ENCODE measurements at places on chromosomes 1 and 21.
A peak's percentile ranks its signal among the peaks of the same experiment; 100 is the strongest.

DNA sequence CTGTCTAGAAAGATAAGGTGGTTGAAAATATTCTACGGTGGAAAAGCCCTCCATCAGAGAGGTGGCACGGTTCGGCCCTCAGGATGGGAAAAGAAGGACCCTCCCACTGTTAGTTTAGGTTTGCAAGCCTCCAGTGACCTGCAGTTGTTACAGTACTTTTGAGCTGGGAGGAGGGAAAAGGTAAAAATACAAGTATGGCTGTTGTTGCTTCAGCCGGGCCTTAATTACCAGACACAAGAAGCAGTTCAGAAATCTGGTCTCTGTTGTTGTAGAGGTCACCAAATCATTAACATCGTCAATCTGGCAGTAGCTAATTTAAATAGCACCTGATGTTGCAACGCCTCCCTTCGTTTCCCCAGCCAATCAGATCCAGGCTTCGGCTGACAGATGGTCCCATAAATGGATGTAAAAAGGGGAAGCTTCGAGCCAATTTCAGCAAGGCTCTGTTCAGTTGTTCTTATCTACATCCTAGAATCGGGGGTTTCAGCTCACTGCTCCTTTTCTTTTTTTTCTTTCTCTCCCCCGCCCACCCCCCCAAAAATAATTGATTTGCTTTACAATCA lies at the start of gene ELAVL4:
TSS of gene ELAVL4 (plus strand) at position 424 of the 563 bp plus-strand sequence. CDS start 270 bp downstream, outside the sequence.
- no peak for DNase-seq

GRCh38 chr1:182781841-182782586 lies 7.6 kb upstream of the NPL start:
- peak; percentile 48 for DNase-seq

- peak; percentile 60 for DNase-seq
Observed at GRCh38 chr1:56456435-56457101, 122.8 kb downstream of the PLPP3 start.

DNA sequence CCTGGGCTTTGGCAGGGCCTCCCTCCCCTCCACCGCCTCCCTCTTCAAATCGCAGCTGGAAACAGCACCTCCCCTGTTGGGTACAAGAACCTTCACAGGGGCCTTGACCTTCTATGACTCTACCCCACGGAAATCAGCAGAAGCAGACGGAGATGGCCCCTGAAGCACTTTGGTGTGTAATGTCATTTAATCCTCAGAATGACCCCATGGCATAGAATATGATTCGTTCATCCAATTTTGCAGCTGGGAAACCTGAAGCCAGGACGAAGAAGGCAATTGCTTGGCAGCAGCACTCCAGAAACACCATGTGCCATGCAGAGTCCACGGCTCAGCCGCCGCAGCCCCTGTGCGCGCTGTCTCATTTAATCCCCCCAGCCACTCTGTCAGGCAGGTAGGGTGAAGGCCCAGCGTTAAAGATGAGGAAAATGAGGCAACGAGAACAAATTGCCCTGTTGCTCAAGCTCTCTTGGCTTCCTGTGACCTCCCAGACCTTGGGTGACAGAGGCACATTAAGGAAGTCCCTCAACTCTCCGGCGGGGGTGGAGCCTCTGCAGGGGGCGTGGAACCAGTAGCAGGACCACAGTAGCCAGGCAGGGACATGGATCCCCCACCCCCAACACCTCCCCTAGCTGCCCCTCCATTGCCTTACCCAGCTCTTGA lies 25.8 kb upstream of the LAPTM5 start:
- no peak for DNase-seq

DNA sequence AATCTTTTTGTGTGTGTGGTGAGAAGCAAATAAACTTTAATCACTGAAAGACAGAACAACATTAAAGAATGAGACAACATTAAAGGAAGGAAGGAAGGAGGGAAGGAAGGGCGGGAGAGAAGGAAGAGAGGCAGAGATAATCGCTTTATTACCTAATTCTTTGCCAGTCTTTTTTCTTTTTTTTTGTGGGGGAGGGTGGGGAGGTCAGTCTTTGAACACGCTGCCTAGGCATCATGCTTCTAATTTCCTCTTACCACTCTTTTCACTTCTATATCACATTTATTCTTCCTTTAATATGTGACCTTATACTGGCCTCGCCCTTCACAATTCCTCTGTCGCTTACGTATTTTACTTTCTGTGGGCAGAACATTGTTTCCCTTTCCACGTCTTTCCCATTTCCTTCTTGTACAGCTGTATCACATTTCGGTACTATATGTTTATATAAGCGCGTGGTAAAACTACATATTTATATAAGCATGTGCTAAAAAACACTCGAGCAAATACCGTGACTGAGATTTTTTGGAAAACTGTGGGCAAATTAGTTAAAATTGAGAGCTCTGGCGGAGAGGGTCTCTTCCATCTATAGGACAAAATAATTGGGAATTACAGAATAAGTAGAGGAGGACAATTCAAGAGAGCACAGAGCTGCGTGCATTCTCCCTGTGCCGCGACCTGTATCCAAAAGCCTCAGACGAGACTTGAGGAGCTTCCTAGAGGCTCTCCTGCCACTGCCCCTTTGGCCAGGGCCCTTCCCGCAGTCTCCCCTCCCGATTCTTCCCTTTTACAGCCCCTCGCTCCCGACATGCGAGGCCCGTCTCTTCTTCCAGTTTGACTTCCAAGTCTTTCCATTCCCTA lies 823 bp upstream of the PRKAA2 start:
- DNase-seq, result no peak

- no peak for DNase-seq
Observed at GRCh38 chr1:183226963-183227362, 40.9 kb downstream of the LAMC2 start.

- no peak for DNase-seq
Observed at GRCh38 chr1:15277933-15278332, 30.9 kb downstream of the FHAD1 start.

DNA sequence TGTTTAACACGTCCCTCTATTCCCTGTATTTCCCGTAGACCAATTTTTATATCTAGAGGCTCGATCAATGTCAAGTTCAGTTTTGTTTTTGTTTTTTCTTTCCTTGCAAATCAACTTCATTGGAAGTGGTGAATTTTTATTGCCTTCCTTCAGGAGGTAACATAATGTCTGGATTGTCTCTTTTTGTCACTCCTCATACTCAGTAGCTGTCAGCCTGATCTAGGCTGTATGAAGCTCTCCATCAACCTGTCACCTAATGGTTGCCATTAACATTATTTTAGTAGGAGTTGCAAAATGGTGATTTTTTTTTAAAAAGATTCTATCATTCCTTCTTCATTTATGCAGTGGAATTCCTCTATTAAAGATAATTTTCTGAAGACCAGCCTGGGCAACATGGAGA lies 49.7 kb upstream of the KIF26B start:
- DNase-seq, result no peak

DNA sequence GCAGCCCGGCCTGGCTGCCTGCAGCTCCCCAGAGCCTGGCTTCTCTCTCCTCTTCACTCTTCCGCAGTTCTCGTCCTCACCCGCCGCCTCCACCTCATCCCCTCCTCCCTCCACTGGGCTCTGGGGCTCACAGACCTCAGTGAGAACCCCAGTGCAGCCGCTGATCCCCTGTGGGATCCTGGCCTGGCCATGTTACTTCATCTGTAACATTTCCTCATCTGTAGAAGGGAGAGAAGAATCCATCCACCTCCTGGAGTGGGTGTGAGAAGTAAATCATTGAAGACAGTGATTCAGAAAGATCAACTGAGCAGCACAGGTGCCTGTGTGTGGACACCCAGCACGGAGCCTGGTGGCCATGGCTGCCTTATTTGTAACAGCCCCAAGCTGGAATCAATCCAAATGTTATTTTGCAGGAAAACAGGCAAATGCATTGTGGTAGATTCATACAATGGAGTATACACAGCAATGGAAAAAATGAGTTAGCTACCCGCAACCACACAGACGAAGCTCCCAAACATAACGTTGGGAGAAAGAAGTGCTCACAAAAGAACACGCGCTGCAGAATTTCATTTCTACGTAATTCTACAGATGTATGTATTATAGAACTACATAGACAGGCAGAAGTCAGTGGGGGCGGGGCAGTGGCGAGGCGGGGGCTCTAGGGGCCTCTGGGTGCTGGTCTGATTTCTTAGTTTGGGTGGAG lies 8.7 kb downstream of the LAPTM5 start:
- DNase-seq, result no peak

- no peak for DNase-seq
Observed at GRCh38 chr1:69794831-69795230, 227.1 kb downstream of the LRRC7 start.

GRCh38 chr1:109762039-109762585 lies 1.6 kb downstream of the EPS8L3 start:
- DNase-seq, result no peak

DNA sequence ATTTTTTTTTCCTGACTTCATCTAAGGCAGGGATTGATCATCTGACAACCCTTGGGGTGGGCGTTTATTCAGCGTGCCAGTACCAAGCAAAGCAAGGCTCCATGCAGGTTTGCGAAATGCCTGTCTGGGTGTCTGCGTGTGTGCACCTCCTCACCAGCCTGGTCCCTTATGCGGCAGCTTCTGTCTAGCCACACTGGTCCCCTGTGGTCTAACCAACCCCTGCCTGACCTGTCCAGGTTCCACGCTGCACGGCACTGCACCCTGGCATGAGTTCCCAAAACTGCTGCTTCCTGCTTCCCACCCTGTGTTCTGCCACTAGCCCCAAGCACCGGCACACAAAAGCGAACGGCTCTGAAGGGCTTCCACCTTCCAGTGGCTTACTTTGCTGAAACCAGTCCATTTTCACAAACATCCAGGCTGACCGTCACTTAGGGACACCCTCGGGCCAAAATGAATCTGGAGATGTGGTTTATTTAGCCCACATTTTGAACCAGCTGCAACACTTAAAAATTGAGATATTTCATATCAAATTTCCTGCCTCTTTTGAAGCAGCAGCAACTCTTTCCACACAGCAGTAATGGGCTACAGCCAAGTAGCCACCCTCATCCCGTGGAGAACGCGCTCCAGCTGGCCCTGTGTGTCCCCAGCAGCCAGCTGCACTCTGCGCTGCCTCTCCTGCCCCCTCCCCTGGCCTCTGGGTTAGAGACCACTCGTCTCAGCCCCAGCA lies 55.7 kb downstream of the HLCS start:
- DNase-seq, result no peak

DNA sequence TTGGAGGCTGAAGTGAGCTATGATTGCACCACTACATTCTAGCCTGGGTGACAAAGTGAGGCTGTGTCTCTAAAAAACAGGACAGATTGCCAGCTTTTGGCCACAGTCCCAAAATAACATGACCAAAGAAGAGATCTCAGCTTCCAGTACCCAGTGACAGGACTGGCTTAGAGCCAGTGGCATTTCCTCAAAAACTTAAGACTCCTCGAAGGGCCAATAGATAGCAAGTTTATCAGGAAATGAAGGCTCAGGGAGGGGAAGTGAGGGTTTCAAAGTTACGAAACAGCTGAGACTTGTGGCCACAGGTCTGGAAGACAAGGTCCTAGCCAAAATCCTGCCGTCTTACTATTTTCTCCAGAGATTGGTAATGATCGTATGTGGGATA lies 6.3 kb upstream of the TMEM39B start:
- peak; percentile 48 for DNase-seq

DNA sequence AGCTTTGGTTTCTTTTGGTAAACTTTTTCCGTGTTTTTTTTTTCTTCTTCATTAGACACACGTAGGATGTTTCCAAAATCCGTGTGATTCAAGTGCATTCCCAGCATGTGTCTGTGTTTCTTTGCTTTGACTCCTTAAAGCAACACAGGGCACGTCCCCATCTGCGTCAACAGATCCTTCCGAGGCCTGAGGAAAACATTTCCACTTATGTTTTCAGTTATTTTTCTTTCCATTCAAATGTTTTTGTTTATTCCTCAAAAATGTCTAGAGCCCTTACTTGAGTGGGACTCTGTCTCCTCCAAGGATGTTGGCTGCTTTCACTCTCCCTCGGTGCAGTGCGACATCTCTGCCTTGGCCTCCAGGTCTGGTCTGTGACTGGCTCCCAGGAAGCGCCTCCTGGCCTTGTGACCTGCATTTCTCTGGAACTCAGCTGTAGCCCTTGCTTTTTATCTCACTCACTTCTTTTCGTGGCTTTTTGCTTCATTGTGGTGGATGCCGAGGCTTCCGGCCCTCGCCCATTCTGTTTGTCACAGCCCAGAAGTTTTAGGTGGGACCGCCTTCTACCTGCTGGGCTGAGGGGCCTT lies 31.3 kb upstream of the SLC19A1 start:
- no peak for DNase-seq

DNA sequence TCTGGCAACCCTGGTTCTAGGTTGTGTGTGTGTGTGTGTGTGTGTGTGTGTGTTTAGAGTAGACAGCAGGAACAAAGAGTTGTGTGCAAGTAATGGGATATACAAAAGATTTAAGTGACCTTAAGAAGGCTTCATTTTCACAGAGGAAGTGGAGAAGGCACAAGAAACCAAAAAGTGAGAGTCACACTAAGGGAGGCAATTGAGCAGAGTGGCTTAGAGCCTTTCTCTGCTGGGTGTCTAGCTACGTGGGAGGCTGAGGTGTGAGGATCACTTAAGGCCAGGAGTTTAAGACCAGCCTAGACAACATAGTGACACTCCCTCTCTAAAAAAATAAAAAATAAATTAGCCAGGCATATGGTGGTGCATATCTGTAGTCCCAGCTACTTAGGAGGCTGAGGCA lies 44.4 kb upstream of the HAO2 start:
- no peak for DNase-seq

DNA sequence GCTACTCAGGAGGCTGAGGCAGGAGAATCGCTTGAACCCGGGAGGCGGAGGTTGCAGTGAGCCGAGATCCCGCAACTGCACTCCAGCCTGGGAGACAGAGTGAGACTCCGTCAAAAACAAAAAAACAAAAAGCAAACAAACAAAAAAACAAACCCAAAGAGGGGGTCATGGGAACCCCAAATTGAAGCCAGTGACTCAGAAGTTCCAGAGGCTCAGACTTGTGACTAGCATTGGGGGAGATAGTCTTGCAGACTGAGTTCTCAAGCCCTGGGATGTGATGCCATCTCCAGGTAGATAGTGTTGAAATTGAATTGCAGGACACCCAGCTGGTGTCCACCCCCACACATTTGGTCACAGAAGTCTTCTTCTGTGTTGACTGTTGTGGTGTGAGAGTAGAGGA lies 24.9 kb upstream of the ENO1 start:
- no peak for DNase-seq

DNA sequence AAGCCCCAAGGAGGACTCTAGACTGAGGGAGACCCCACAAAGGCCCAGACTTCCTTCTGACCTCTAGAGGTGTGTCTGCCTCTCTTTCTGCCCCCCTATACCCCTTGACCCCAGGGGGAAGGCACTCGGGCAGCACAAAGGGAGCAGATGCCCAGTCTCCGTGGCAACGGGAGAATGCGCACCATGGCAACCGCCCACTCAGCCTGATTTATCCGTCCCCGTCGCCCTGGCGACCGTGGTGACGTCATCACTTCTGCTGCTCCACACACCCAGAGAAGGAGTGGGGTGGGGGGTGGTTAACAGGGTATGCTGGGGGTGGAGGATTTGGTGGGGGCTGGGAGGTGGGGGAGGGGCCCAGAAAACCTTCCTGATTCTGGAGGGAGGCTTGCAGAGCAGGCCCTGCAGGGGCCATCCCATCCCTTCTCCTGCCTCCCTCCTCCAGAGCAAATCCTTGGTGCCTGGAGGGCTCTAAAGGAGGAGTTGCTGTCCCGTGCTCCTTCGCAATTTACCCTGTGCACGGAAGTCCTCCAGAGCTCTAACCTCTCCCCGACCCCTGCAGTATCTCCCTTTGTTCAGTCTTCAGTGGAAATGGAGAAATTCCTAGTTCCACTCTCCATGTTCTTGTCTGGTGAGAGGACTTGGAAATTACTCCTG lies 6.3 kb downstream of the CELF3 start:
- no peak for DNase-seq

GRCh38 chr1:180186831-180187230 lies 32.2 kb downstream of the QSOX1 start:
- DNase-seq, result no peak

- no peak for DNase-seq
Observed at GRCh38 chr1:227790034-227790400, 25.5 kb upstream of the PRSS38 start.

- no peak for DNase-seq
Observed at GRCh38 chr1:9422911-9423505, 116.3 kb upstream of the SLC25A33 start.
